ENCODE measurements at places on chromosomes 2 and 18.

GRCh38 chr18:24486684-24487083 is 26.2 kb downstream of the HRH4 start:
- DNase-seq = no peak
- H3K27me3 ChIP-seq = peaks cover 9% of the 10 kb centered on the region
- H3K4me1 ChIP-seq = peaks cover 3% of the 10 kb centered on the region
- H3K27ac ChIP-seq = no peak overlapping the region
- no peaks in the 10 kb centered on the region for H3K36me3 ChIP-seq

DNA sequence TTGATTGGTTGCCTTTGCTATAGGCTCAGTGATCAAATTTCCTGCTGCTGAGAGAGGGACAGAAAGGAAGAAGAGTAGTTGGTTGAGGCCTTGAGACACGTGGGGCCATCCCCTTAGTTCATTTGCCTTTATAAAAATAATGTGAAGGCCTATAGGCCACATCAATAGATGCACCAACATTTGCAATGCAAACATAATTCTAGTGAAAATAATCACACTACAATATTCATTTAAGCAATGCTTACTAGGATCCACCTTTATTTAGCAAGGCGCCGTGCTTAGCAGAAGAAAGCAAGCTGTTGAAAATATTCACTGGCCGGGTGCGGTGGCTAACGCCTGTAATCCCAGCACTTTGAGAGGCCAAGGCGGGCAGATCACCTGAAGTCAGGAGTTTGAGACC is 105.3 kb upstream of the CXCR4 start:
- H3K27me3 ChIP-seq = no peaks in the 10 kb centered on the region
- H3K27ac ChIP-seq = no peak overlapping the region
- no peak for DNase-seq
- H3K36me3 ChIP-seq = no peaks in the 10 kb centered on the region

DNA sequence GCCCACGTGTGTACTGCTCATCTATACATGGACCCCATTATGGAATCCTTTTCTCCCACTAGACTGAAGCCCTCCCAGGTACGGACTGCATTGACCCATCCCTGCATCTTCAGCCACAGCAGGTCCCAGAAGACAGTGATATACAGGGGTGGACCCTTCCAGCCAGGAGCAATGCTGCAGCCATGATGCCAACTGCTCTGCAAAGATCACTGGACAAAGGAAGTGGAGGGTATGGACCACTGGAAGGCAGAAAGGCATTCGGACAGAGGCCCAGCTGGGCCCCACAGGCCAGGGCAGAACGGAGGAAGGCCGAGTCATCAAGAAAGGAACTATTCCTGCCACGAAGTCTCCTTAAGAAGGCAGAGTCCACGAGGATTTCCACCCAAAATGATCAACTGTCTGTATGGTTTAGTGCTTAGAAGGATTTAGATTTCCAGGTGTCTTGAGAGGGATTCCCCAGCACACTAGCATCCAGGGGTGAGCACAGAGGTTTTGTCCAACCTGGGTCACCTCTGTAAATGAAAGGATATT is 93.4 kb downstream of the TWIST2 start:
- H3K4me3 ChIP-seq = no peak overlapping the region
- H3K27ac ChIP-seq = no peak overlapping the region
- no peaks in the 10 kb centered on the region for H3K4me1 ChIP-seq
- peaks cover 4% of the 10 kb centered on the region for H3K27me3 ChIP-seq
- H3K36me3 ChIP-seq = no peaks in the 10 kb centered on the region

DNA sequence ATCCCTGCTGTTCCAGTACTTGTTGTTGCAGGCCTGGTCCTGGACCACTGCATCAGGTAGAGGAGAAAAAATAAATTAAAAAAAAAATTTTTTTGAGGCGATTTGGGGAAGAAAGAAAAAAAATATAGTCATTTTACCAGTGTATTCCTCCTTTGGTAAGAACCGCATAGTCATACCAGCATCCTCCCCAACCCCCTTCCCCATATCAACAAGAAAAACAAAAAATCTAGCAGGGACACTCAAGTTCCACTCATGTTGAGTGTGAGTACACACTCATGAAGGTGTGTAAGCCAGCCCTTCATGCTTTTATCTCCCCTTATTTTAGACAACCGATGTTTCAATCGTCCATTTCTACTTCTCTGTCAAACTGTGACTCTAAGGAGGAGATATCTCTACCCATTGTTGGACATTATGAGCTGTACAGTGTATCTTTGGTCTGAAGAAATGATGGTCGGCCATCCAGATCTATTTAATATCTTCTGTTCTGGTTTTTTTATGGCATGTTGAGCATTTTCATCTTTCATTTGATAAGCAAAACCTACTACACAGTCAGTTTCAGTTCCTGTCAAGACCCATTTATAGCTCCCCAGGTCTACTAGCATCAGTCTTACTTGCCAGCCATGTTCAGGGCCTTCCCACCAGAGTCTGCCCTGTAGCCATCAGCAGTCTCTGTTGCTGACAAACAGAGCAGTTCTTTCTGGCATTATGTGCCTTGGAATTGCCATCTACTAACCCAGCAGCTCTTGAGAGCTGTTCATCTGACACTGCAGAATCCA is 20.0 kb downstream of the ELP2 start:
- peaks cover 15% of the 10 kb centered on the region for H3K4me1 ChIP-seq
- H3K36me3 ChIP-seq = peaks cover 53% of the 10 kb centered on the region
- DNase-seq = no peak
- H3K4me3 ChIP-seq = no peak overlapping the region

DNA sequence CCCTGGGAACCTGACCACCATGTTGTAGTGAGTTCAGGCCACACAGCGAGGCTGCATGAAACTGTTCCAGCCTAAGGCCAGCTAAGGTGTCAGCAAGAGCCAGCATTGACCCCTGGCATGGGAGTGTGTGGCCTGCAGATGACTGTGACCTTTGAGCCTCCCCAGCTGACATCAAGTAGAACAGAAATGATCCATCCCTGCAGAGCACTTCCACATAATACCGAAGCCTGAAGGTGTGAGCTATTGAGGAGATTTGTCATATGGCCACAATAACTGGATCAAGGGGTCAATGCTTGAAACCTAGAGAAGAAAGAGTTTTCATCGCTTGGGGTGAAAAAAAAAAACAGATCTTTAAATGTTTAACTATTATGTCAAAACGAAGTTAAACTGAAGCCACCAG is 207.3 kb upstream of the SOX11 start:
- peaks cover 16% of the 10 kb centered on the region for H3K27me3 ChIP-seq
- no peak overlapping the region for H3K27ac ChIP-seq
- H3K36me3 ChIP-seq = no peaks in the 10 kb centered on the region
- H3K4me1 ChIP-seq = no peaks in the 10 kb centered on the region
- H3K4me3 ChIP-seq = no peak overlapping the region
- DNase-seq = no peak

GRCh38 chr2:236676136-236676873 is 106.7 kb downstream of the ACKR3 start:
- no peak for DNase-seq
- H3K36me3 ChIP-seq = no peaks in the 10 kb centered on the region
- peaks cover 8% of the 10 kb centered on the region for H3K27me3 ChIP-seq
- no peaks in the 10 kb centered on the region for H3K4me1 ChIP-seq
- H3K27ac ChIP-seq = no peak overlapping the region

GRCh38 chr18:36158266-36158867 is 28.7 kb downstream of the ELP2 start:
- peaks cover 6% of the 10 kb centered on the region for H3K4me1 ChIP-seq
- H3K27me3 ChIP-seq = no peaks in the 10 kb centered on the region
- H3K36me3 ChIP-seq = peaks cover 56% of the 10 kb centered on the region
- no peak overlapping the region for H3K27ac ChIP-seq

GRCh38 chr2:214587442-214587841 is 176.6 kb downstream of the VWC2L start:
- H3K4me1 ChIP-seq = no peaks in the 10 kb centered on the region
- no peak for DNase-seq
- H3K36me3 ChIP-seq = no peaks in the 10 kb centered on the region
- H3K4me3 ChIP-seq = no peak overlapping the region
- H3K27me3 ChIP-seq = no peaks in the 10 kb centered on the region

- no peaks in the 10 kb centered on the region for H3K36me3 ChIP-seq
- no peak for DNase-seq
- H3K4me3 ChIP-seq = no peak overlapping the region
- H3K4me1 ChIP-seq = no peaks in the 10 kb centered on the region
- no peaks in the 10 kb centered on the region for H3K27me3 ChIP-seq
Observed at GRCh38 chr2:164260506-164260905, 360.8 kb downstream of the GRB14 start.

DNA sequence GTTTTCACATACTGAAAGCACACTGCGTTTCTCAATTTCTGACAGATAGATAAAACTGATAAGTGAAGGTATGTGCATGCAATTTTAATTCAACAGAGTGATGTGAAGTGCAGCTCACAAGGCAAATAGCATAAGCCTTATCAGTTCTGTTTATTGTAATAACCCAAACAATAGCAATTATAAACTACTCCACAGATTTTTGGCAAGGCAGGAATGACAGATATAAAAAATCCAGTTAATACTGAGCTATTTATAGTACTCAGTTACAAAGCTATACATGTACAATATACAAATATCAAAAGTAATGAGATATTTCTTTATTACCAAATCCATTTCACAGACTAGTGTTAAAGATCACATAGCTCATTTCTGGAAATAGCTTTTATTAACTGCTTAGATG is 210.9 kb upstream of the KLHL14 start:
- no peak for DNase-seq
- H3K4me3 ChIP-seq = no peak overlapping the region
- H3K27ac ChIP-seq = no peak overlapping the region
- no peaks in the 10 kb centered on the region for H3K4me1 ChIP-seq
- no peaks in the 10 kb centered on the region for H3K27me3 ChIP-seq

DNA sequence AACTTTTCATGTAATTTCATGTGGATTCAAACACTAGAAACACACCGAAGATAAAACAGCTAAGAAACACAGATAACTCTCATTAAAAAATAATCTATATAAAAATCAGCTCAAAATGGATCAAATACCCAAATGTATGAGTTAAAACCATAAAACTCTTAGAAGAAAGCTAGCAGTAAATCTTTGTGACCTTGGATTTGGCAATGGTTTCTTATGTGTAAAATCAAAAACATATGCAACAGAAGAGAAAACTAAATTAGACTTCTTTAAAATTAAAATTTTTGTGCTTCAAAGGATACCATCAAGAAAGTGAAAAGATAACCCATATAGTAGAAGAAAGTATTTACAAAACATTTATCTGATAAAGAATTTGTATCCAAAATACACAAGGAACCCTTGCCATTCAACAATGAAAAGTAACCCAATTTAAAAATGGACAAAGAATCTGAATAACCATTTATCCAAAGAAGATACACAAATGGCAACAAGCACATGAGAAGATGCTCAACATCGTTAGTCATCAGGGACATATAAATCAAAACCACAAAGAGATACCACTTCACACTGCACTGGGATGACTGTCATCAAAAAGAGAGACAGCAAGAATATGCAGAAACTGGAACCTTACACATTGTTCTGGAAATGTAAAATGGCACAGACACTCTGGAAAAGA is 27.5 kb downstream of the GAREM1 start:
- peaks cover 8% of the 10 kb centered on the region for H3K27me3 ChIP-seq
- H3K36me3 ChIP-seq = no peaks in the 10 kb centered on the region
- H3K4me3 ChIP-seq = no peak overlapping the region
- DNase-seq = no peak
- H3K4me1 ChIP-seq = no peaks in the 10 kb centered on the region
